Stimulated activated CD4-positive, alpha-beta T cell treated with anti-CD3 and anti-CD28 coated beads, TNF-alpha, amount 100 ng/mL, for 24 hours (primary cell): ENCODE measurements at places on chromosomes 7 and 10.

DNA sequence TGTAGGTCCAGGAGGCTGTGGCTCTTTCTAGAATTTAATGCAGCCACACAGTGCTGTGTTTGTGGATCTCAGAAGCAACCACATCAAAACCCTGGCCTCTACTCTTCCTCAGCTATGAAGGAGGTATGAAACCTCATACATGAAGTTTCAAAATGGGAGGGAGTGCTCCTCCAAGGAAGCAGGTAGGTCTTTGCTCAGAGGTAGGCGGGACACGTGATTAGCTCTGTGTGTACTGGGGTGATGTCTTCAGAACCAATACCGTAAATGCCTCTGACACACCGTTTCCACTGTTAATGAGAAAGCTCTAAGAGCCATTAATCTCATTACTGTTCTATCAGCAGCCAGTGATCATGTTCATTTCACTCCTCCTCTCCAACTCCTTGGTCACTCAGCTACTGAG lies 126.1 kb downstream of the PLXNA4 start:
- peak; percentile 10 for DNase-seq

DNA sequence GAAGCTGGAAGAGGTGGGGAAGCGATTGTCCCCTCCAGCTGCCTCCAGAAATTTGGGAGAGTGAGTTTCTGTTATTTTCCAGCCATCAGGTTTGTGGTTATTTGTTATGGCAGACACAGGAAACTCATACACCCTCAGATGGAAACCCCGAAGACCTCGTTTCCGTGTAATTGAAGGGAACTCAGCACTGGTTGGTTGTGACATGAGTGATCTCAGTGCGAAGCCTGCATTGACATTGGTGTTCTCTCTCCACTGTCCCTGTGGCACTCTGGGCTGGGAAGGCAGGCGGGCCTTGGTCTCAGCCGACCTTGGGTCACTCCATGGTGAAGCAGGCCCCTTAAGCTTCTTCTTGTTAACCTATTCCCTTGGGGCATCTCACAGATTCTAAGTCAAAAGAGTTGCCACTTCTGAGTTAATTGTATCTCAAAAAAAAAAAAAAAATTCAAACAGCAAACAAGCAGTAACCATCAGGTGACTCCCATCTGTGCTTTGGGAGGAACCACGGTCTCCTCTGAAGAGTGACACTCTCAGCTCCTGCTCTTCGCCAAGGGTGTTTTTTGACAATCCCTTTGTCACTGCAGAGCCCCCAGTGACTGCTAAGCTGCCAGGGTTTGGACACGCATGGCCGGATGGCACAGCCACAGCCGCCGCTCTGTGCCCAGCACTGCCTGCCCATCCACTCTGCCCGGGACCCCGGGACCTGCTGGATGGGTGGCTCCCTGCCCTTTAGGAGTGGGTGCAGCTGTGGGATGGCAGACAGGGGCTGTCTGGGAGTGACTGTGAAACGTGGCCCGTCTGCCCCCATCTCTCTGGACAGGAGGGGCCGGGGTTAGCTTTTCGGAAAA lies 233.6 kb downstream of the PRPF18 start:
- no peak for DNase-seq

GRCh38 chr10:12605580-12606405 lies 256.4 kb downstream of the CAMK1D start:
- no peak for DNase-seq

DNA sequence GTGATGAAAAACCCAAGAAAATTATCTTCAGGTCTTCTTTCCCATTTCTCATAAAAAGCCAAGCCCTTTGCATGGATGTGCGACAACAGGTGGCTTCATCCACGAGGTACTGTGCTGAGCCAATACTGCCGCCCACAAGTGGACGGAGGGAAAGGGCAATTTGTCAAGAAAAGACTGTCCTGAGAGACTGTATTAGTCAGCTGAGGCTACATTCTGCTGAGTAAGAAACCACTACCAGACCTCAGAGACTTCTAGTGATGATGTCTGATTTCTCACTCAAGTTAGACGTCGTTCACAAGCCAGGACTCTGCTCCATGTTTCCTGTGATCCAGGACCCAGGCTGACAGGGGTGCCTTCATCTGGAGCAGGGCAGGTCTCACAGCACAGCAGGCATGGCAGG lies 171.5 kb upstream of the CDCA7L start:
- no peak for DNase-seq

DNA sequence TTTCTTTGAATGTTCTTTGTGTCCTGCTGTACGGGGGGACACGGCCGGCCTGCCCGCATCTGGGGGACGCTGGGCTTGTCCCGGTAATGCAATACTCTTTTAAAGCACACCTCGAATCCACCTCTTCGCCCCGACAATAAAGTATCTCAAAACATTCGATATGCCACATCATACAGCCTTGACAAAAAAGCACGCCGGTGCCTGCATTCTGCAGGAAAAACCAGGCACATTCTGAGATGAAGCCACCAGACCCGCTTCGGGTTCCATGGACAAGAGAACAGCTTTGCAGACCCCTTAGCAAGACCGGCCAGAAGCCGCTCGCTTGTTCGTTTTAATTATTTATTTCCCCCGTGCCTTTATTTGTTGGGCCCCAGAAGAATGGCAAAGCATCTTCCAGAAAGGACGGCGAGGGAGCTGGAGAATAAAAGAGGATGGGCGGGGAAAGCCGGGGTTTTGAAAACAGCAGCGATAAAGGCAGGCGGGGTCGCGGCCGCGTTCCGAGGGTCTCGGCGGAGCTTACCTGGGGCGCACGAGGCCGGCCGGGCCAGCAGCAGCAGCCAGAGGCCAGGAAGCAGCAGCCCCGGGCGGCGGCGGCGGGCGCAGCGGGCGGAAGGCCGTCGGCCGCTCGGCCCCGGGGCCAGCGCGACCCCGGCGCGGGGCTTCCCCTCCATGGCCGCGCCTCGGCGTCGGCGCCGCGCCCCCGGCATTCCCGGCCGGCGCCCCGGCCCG lies 462 bp downstream of the KIAA1549 start:
- no peak for DNase-seq
